Fibroblast of skin of left biceps (primary cell): ENCODE measurements at places on chromosomes 16 and 17.

DNA sequence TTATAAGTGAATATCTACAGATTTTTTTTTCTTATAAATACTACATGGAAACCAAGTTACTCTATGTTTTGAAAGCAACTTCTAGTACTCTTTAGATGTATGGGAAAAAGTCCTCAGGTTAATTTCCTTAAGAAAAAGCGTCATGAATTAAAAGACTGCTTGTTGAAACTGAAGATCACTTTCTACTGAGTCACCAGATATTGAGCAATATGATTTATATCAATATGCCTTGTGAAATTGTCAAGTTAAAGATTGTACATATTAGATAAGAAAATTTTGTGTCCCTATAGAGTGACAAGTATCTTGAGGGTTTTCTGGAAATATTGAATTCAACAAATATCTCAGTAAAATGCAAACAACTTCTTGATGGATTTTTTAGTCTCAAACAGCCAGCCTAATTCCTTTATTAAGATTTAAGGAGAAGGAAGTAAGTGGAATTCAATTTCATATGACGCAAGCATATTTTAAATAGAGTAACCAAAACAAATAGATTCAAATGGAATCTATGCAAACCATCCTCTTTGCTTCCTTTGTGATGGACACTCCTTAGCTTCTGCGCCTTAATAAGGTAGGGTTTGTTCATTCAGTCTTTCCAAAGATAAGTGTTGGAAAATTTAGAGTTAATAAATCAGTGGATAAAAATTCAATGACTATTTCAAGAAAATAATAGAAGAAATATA, 16.6 kb downstream of the KRT12 start:
- no peak for DNase-seq

- DNase-seq, result no peak
These were observed 7.7 kb upstream of the ARL5C start for GRCh38 chr17:39173526-39174274.

GRCh38 chr16:85258629-85259028, 146.4 kb upstream of the CIBAR2 start:
- DNase-seq, result no peak

DNA sequence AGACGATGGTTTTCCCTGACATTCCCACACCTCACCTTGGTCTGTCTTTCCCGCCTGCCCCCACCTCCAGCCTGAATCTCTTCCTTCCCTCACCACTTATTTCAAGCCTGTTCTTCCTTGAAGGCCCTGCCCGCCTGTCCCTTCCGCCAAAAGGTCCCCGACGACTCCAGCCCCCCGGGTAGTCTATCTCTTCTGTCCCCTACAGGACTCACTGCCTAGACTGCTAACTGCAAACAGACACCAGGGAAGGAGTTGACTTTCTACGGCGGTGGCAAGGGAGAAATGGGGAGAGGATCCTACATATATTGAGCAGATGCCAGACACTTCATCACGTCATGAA, 53.7 kb downstream of the NT5M start:
- no peak for DNase-seq

DNA sequence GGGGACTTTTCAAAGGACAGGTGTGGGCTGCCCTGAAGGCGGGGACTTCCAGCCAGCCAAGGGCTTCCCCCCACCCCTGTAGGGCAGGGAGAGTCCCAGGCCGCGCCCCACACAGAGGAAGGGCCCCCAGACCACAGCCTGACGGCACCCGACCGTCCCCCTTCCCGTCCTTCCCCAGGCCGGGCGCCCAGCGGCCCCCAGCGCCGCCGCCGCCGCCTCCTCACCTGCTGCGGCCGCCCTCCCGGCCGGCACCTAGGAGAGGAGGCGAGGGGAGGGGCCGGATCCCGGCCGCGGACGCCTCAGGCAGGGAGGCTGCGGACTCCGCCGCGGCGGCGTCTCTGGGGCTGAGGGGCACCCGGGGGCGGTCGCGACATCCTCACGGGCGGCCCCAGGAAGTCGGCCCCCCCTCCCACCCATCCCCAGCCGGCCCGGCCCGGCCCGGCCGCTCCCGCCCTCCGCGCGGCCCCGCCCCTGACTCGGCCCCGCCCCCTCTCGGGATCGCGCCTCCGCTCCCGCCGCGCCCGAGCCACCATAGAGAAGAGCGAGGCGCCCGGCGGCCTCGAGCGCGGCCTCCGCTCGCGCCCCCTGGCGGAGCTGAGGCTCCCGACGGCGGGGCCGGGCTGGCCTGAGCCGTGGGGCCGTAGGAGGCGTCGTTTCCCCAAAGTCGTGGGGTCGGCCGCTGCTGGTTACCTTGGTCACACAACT, 25.5 kb upstream of the RFFL start:
- peak; percentile 54 for DNase-seq

DNA sequence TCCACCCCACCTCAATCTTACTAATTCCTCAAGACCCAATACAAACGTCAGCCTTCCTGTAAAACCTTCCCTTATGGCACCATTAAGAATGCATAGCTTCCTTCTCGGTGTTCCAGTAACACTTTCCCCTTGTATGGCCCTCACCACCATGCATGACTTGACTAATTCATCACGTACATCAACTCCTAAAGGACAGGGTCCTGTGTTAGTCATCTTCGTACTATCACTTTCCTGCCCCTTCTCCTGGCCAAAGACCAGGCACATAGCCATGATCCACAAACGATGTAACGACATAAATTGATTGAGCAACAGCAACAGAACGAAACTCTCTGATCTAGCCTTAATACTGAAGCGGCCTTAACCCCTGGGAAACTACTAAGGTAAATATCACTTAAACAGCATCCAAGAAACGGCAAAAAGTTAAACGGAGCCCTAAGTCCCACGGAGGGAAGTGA, 612 bp downstream of the PSMD12 start:
- DNase-seq, result no peak

- no peak for DNase-seq
These were observed 74.0 kb upstream of the SIAH1 start for GRCh38 chr16:48459167-48459566.
